Activated naive CD4-positive, alpha-beta T cell treated with Interleukin-2 at 50 U/mL for 16 hours (primary cell): ENCODE measurements at places on chromosomes 13 and 19.

- DNase-seq: no peak
These were observed 33.2 kb downstream of the RASA3 start for GRCh38 chr13:114099191-114099590.

GRCh38 chr13:107376341-107377125, 808.6 kb upstream of the ARGLU1 start:
- no peak for DNase-seq

DNA sequence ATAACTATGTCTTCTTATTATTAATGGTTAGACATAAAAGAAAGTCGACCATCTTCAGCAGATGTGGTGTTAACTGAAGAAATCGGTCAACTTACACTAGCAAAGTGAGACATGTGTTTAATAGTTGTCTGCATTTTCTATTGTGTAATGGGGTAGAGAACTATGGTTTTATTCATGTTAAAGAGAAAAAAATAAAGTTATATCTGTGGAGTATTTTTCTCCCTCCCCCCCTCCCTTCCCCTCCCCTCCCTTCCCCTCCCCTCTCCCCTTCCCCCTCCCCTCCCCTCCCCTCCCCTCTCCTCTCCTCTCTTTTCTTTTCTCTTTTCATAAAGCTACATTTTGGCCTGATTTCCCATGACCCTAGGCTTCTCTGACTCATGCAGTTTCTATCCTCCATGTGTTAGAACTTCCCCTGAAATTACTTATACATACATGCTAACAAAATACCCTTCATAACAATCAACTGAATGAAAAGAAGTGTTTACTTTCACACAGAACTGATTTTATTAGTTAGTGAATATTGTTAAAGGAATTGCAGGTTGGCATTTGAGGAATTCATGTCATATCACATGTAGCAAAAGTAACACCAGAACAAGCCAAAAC, 1431.0 kb upstream of the ATXN8OS start:
- DNase-seq: no peak

DNA sequence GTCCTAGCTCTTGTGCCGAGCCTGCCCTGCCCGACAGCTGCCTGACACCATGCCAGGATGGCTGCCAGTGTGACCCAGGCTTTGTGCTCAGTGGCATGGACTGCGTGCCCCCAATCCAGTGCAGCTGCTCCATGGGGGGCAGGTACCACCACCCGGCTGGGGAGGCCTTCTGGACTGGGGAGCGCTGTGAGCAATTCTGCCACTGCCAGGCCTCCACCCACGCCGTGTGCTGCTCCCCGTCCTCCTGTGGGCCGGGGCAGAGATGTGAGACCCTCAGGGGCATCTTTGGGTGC, 9.4 kb upstream of the FXYD3 start:
- no peak for DNase-seq

DNA sequence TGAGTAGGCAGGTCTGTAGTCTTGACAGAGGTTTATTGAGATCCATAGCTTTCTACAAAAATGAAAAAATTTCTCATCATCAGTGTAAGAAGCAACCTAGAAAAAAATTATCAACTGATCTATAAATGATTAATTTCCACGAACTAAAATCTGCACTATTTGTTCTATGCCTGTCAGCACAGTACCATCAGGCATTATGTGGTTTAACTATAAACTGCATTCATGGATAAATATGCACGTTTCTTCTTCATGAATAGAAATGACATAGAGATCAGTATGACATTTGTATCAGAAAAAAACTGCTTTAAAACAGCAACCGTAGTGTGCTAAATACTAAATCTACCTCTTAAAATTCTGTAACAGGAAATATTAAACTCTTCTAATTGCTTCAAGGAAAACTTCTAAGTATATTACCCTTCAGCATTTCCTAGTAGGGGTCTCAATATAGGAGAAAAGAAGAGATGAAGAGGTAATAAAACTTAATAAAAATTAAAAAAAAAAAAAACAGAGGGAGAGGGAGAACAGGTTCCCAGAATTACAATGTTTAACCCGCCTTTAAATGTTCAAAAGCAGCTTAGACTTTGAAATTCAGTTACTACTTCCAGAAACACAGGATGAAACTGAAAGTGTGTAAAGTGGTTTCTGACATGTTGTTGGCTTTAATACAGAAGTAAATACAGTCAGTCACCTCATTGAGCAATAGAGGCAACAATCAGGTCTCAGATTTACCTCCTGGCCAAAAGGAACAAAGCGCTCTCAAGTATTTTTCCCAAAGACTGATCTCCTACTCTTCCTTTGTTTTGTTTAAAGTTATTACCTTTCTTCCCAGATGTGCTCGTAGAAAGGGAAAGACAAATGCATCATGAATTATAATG, 144.4 kb downstream of the DIAPH3 start:
- no peak for DNase-seq

GRCh38 chr19:16113727-16114126, 2.0 kb downstream of the RAB8A start:
- DNase-seq: no peak

- no peak for DNase-seq
These were observed 28.2 kb upstream of the KPNA3 start for GRCh38 chr13:49820591-49821215.

GRCh38 chr13:44158881-44159632, 214.6 kb upstream of the SERP2 start:
- DNase-seq: no peak

DNA sequence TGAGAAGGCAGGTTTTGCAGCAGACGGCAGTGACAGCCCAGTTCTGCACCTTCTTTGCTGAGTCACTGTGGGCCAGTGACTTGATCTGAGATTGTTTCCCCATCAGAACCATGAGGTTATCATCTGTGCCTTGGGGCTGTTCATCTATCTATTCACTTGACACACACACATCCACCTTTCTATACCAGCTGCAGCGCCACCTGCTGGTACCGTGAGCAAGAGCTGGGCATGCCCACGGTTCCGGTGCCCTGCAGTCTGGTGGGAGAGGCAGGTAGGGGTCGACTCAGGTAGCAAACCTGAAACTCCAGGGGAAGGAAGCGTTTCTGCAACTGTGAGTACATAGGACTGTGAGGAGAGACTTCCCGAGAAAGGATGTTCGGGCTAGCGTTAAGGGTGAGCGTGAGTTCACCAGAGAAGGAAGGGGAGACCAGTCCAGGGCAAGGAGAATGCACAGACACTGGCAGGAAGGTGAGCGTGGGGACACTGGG, 7.5 kb upstream of the LIN7B start:
- DNase-seq: peak; percentile 67

GRCh38 chr19:10744253-10744798, 26.4 kb downstream of the DNM2 start:
- DNase-seq: no peak
